CD4-positive, CD25-positive, alpha-beta regulatory T cell (primary cell): ENCODE measurements at places on chromosomes 2 and 18. TPM values are rescaled to one million over a fixed set of nuclear protein-coding genes. Genes with fewer than 3 reads are reported as not detected.

DNA sequence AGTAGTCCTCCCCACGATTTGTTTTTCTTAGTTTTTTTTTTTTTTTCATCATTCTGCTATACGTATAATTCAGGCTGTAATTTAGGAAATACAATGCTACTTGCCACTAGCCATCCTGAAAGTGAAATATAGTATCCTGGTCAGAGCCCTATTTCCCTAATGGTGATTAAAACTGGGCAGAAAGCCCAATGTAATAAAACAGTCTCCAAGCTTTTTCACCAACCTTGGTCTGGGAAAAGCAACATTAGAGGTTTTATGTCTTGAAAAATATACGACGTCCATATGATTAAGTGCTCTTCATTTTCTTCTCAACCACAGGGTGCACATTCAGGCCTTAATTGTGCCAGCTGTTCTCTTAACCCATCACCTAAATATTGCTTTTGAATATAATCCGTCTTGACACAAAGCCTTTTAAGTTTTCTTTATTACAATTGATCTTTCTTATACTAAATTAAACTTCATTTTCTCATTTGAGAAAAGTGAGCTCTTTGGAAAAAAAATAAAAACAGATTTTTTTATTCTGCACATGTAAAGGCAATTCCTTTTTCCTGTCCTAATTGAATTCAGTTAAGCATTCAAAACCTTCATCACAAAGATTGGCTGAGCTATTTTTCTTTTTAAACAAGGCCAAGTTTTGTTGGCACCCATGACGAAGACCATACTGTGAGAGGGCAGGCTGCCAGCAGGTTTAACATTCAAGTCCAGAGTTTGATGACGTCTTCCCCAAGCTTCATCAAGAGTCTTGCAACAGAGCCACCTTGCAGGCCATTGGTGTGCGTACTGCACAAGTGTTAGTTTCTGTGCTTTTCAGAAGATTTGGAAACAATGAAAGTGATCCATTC is 52.7 kb downstream of the MAP2 start:
- no peak for DNase-seq

DNA sequence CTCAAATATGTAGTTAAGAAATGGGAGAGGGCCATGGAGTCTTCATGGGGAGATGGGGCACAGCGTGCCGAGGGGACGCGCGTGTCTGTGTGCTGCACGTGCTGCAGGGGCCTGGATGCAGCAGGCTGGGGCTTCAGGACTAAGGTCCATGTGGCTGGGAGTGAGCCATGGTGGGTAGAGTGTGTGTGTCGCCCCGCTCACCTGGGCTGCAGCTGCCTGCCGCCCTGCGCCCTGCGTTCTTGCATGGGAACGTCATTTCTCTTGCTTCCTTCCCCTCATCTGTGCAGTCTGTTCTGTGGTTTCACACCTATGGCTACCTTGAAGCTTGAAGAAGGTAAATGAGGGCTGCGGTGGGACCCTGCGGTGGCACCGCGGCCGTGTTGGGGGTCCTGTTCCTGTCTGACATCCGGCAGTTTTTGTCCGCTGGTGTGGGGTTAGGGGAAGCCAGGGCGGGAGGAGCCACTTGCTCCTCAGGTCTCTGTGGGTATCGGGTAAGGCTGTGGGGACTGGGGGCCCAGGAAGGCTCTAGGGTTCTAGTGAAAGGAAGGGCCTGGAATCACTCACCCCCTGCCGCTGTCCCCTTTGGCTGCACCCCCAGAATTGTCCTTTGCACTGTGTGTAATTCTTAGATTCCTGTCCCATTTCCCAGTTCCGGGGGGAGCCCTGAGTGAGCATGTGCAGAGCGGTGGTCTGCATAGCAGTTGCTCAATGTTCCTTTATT is 54.1 kb upstream of the HS6ST1 start:
- no peak for DNase-seq

GRCh38 chr2:203059567-203060240 is 45.0 kb downstream of the NBEAL1 start:
- DNase-seq, result no peak

- DNase-seq, result no peak
Observed at GRCh38 chr2:81462420-81462819, 1157.9 kb upstream of the LRRTM1 start.

- DNase-seq, result no peak
Observed at GRCh38 chr2:13193075-13193474, 476.3 kb downstream of the TRIB2 start.

DNA sequence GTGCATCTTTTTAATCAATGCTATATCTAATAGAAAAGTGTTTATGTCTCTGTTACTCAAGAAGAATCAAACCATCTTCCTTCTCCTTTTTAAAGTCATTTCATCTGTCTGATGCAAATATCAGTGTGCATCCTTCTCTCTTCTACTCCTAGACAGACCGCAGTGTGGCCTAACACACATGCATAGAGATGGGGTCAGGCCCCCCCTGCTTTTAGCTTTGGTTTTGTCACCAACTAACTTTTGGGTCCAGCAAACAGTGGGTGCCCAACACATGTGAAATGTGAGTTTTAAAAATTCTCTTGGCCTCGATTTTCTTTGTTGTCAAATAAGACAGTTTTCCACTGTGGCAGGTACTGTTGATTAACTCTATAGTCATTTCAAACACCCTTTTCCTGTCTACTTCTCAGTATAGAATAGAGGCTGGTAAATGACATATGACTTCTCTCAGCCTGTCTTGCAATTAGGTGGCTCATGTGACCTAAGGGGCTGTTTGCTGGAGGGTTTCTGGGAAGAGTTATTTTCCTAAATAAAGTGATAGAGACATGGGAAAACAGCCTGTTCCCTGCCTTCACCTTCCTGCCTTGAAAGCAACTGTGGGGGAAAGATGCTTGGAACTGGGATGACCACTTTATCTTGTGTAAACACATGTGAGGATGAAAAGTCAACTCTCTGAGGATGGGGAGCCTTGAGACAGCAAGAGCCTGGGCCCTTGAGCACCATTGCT is 65.7 kb upstream of the DARS1 start:
- no peak for DNase-seq

DNA sequence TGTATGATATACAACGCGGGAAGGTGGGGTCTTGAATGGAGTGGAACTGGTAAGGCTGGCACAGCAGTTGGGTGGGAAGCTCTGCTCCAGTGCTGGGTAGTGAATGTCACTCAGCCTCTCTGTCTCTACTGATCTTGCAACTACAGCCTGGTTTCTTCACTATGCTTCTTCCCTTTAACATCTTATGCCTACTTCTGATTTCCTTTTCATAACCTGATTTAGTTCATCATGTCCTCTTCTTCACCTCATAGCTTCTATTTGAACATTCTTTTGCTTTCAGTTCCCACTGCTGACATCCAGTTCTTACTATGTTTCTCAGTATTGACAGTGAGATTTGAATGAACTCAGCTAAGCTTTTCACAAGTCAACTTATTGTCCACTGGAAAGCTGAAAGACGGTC is 286.2 kb downstream of the ARL6IP6 start:
- DNase-seq, result no peak

The SPHKAP gene
- not detected for total RNA-seq

- DNase-seq, result no peak
Observed at GRCh38 chr2:42199002-42199401, 29.8 kb downstream of the EML4 start.

- no peak for DNase-seq
Observed at GRCh38 chr18:62334120-62334519, 9.0 kb downstream of the TNFRSF11A start.

GRCh38 chr2:54672590-54673456 is 50.6 kb upstream of the EML6 start:
- DNase-seq, result no peak

DNA sequence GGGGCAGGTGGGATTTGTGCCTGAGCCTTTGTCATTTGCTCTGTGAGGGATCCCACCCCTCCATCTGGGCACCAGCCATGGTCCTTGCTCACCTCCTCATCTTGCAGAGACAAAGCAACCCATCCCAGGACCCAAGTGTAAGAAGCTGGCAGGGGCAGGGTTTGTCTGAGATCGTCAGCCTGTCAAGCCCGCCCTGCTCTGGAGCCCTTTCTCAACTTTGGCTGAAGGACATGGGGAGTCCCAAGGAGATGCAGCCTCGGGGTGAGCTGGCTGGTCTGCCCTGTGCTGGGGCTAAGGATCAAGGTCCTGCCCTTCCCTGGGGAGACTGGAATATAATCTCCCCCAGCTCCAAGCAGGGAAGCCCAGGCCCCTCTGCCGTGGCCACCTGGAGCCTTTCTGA is 86.0 kb downstream of the CAPN13 start:
- no peak for DNase-seq

DNA sequence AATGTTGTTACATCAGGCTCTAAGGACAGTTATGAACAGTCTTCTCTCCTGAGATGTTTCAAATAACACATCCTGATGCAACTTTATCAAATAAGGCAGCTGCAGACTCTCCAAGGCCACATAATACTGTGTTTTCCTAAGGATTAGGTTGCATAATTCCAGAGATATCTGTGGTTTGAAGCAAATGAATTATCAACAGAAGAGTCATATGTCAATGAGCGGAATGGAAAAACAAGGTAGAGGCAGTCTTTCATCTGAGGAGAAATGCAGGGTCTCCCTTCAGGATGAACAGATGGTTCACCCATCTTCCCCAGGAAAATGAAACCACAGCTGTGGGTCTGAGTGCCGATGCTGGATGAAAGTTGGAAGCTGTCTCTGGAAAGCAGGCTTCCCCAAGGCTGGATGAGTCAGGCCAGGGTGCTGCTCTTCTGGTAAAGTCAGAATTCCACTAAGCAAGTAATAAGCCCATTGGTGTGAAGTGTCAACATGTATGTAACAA is 22.2 kb downstream of the LYG1 start:
- no peak for DNase-seq

The FAM237A gene
- total RNA-seq, result not detected

- DNase-seq, result no peak
Observed at GRCh38 chr2:233152541-233152940, 92.4 kb downstream of the INPP5D start.

GRCh38 chr2:62663920-62664795 is 41.4 kb upstream of the EHBP1 start:
- no peak for DNase-seq

The MLPH gene
- 0.47 TPM for total RNA-seq

- DNase-seq, result no peak
Observed at GRCh38 chr18:9886005-9886348, 204 bp downstream of the TXNDC2 start.

GRCh38 chr2:100793982-100794381 is 26.0 kb upstream of the NPAS2 start:
- DNase-seq, result no peak

DNA sequence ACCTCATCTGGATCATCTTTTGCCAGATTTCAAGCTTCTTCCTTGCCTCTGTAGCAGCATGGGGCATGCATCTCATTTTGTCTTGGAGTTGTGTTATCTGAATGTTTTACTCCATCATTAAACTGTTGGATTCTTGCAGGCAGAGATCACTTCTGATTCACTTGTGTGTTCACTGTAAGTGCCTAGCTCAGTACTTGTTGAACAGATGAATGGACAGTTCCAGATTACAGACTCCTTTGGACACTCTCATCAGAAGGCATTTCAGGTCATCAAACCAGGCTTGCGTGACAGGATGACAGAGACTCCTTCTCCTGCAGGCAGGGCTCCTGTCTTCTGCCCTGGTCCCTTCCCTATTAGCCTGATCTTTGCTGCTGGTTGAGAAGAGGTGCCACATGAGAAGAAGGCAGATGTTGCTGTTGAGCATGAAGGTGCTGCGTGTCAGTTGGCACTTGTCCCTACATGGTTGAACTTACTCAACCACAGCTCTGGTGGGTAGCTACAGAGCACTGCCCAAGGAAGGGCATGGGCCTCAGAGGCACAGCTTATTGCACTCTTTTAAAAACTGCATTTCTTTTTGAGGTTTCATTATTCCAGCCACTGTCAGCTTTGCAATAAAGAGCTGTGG is 58.9 kb downstream of the INPP4A start:
- DNase-seq, result no peak

GRCh38 chr2:17059458-17059857 is 393.8 kb upstream of the CYRIA start:
- DNase-seq, result no peak

The G6PC2 gene
- not detected for total RNA-seq

- DNase-seq, result no peak
Observed at GRCh38 chr2:150379166-150379565, 108.3 kb downstream of the RND3 start.

GRCh38 chr2:9417725-9418124 is 5.6 kb downstream of the ITGB1BP1 start:
- DNase-seq, result no peak
